Naive thymus-derived CD8-positive, alpha-beta T cell (primary cell): ENCODE measurements at places on chromosomes 12 and 14.

DNA sequence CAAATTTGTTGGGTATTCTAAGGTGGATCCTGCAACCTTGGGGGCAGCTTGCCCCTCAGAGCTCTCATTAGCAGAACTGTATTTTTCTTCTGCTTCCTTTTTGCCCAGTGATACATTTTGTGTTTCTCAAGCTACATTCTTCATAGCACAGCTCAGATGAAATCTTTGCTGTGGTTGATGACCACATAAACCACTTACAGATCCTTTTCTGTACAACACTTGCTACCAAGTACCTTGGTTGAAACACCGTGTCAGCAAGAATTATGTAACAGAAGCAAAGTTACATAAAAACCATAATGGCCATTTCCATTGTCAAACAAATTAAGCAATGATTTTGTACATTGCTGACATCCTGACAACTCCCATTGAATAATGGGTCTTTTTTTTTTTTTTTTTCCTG lies 9.7 kb upstream of the PLBD1 start:
- DNase-seq = no peak

- no peak for DNase-seq
Observed at GRCh38 chr12:104761091-104761490, 197.0 kb downstream of the SLC41A2 start.

DNA sequence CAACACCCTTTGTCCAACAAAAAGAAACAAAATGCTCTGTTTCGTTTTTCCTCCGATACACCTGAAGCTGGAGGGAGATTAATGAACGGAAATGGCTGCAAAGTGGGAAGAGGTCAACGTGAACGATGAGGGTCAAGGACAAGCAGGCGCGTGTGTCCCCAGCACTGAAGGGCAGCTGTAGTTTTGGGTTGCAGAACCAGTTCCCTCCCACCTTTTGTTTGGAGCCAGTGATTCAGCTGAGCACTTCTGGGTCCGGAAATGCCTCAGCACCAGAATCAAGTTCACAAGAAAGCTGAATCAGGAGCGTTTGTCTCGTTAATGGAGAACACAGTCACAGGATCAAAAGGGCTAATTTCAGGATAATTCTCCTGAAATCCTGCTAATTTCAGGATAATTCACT lies 51.1 kb upstream of the PWP1 start:
- no peak for DNase-seq

DNA sequence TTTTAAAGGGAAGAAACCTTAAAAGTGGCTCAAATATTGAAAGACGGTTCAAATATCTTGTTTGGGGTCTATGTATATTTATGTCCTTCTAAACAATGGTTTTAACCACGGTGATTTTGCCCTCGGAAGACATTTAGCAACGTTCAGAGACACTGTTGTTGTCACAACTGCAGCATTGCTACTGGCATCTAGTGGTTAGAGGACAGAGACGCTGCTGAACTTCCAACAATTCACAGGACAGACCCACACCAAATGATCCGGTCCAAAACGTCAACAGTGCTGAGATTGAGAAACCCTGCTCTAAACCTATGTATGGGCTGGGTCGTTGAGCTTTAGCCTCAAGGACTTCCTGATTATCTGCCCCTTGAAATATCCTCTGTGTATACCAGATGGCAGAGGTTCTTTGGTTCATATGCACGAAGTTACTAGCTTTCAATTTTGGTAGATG lies 1.7 kb downstream of the ANGEL1 start:
- DNase-seq = no peak

GRCh38 chr12:69471667-69472385 lies 1.6 kb downstream of the FRS2 start:
- no peak for DNase-seq

GRCh38 chr12:1282670-1283315 lies 291.8 kb downstream of the ERC1 start:
- DNase-seq = no peak

GRCh38 chr12:107091989-107092641 lies 1.2 kb downstream of the CRY1 start:
- peak; percentile 4 for DNase-seq

GRCh38 chr12:118034429-118035189 lies 18.1 kb downstream of the RFC5 start:
- no peak for DNase-seq

- DNase-seq = no peak
Observed at GRCh38 chr12:95325501-95325900, 107.9 kb downstream of the VEZT start.

GRCh38 chr14:50242566-50243310 lies 11.4 kb upstream of the SOS2 start:
- no peak for DNase-seq

DNA sequence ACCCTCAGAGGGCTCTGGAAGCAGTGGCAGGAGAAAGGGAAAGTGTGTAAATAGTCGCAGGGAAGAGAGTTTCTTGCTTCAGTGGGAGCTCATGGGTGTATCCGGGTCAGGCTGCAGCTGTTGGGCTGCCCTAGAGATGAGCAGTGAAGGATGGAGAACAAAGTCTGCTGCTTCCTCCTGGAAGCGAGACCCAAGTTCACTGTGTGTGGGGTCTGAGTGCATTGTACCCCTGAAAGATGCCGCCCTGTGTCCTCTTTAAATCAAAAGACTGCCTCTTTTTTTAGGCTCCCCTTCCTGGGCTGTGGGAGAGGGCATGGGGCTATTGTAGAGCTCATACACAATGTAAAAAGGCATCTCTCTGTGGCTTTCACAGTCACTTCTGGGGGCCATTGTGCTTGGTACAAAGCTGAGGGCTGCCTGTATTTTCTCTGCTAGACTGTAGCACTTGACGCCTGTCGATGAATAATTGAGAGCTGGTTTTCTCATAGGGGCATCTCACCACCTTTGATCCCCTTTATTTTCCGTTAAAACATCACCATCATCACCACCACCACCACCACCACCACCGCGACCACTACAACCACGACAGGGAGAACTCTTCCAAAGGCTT lies 16.7 kb downstream of the CHST11 start:
- no peak for DNase-seq

- no peak for DNase-seq
Observed at GRCh38 chr14:90387206-90387760, 9.5 kb upstream of the CALM1 start.

GRCh38 chr14:96088481-96088880 lies 49.3 kb downstream of the C14orf132 start:
- DNase-seq = no peak

GRCh38 chr14:90938615-90939014 lies 121.8 kb downstream of the RPS6KA5 start:
- DNase-seq = no peak
